ENCODE measurements at places on chromosomes 13 and 19.
A peak's percentile ranks its signal among the peaks of the same experiment; 100 is the strongest.

DNA sequence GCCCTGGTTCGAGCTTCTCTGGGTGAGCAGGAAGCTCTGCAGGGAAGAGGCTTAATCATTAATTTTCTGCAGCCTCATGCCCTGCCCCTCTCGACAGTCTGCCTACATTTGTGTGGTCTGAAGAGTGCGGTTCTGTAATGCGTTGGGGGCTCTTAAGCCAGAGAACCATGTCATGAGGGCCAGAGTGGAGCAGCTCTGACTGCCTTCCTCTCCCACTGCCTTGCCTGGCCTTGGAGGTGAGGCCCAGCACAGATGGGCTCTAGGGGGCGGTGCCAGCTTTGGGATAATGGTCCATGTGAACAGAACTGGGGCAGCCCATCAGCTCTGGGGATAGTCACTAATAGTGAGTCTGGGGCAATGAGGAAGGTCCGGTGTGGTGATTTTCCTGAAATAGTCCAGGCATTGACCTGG lies 5.7 kb downstream of the FGF9 start:
- DNase-seq, result no peak

DNA sequence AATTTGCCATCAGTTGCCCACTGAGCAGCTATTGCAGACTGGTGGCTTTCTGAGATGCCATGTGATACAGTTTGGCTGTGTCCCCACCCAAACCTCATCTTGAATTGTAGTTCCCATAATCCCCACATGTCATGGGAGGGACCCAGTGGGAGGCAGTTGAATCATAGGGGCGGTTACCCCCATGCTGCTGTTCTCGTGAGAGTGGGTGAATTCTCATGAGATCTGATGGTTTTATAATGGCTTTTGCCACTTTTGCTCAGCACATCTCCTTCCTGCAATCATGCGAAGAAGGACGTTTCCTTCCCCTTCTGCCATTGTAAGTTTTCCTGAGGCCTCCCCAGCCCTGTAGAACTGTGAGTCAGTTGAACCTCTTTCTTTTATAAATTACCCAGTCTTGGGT lies 34.8 kb upstream of the ANKRD10 start:
- DNase-seq, result no peak

DNA sequence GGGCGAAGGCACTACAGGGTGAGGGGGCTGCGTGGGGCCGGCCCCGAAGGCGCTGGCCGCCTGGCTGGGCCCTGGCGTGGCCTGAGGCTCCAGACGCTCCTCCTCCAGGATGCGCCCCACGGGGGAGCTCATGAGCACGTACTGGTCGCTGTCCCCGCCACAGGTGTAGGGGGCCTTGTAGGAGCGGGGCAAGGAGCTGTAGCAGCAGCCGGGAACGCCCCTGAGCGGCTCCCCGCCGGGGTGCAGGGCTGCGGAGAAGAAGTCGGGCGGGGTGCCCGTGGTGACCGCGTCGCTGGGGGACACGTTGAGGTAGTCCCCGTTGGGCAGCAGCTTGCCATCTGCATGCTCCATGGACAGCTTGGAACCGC lies 3.0 kb downstream of the IRS2 start:
- no peak for DNase-seq

DNA sequence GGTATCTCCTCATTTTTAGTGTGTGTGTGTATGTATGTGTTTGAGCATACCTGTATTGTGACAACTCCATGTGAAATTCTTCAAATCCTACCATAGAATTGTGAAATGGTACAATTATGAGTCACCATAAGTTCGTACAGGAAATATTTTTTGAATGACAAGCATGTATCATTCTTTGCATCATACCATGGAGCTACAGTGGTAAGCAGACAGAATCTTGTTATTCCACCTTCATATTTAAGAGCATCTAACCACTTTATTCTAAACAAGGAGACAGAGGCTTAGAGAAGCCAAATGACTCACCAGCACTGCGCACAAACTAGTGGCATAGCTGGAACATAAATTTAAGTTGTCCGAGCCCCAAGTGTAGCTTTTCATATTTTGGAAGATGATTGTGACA lies 4.5 kb upstream of the EPSTI1 start:
- DNase-seq, result no peak

GRCh38 chr13:51267622-51268021 lies 45.4 kb downstream of the FAM124A start:
- DNase-seq, result no peak

DNA sequence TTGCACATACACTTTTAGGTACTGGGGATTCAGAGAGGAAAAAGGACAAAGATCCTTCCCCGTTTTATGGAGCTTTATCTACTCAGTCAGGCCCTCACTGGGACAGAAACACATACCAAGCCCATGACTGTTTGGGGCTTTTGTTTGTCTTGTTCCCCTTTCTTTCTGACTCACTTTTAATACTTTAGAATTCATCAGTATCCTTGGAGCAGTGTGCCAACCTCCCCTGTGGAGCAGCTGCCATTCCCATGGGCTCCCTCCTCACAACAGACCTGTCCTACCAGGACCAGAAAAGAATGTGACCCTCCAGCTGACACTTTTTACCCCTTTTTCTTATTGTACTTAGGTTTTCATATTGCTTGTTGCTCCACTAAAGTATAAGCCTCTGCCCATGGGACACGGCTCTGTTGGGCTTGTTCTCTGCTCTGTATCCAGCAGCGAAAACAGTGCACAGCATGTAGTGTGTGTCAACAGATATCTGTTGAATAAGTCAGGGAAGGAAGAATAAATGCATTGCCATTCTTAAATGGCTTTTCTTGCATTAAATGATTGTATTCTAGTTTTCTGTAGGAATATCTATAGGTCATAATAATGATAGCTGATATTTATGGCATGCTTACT lies 431.1 kb downstream of the EFNB2 start:
- DNase-seq, result peak; percentile 4

- peak; percentile 22 for DNase-seq
Observed at GRCh38 chr13:40671956-40672764, 5.7 kb upstream of the FOXO1 start.

DNA sequence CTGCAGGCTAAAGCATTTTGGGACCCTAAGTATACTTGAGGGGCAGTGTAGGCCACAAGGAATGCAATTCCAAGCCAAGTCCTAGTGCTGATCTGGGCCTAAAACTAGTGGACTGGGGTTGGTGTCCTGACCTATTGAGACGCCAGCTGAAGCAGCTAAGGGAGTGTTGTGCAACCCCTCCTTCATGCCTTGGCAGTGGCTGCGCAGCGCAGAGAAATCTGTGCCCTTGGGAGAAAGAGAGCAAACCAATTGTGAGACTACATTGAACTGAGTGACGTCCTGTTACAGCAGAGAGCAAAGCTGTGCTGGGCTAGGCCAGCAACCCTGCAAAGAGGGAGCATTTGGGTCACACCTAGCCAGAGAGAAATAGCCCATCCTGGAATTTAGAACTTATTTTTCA lies 2715.0 kb upstream of the PCDH20 start:
- DNase-seq, result no peak

DNA sequence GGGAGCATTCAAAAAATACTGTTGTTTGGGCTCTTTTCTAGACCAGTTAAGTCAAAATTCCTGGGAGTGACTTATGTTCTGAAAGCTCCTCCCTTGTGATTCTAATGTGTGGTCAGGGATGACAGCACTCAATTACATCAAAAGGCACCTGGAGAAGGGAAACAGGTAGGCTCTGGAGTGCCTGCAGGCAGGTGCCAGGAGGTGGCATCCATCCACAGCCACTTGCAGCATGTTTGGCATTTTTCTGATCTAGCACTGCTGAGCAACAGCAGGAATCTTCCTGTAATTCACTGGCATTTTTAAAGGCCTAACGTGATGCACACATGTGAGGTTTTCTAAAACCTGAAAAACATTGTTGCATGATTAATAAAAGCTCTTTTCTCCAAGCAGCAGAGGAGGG lies 94.6 kb downstream of the CCNA1 start:
- no peak for DNase-seq

DNA sequence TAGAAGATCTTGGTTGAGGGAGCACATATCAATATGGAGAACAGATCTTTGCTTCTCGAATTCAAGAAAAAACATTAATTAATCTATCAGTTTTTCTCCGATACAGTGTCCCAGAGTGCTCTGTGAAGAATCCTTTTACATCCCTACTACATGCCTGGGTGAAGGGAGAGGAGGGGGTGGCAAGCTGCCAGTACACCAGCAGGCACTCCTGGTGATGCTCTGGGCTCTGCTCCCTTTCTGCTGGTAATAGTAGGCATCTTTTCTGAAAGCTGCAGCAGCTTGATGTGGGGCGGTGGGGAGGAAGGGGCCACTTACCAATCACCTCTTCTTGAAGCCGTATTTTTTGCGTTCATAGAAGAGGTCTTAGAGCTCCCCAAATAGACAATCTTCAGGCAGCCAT lies 30.7 kb downstream of the PBX4 start:
- no peak for DNase-seq

DNA sequence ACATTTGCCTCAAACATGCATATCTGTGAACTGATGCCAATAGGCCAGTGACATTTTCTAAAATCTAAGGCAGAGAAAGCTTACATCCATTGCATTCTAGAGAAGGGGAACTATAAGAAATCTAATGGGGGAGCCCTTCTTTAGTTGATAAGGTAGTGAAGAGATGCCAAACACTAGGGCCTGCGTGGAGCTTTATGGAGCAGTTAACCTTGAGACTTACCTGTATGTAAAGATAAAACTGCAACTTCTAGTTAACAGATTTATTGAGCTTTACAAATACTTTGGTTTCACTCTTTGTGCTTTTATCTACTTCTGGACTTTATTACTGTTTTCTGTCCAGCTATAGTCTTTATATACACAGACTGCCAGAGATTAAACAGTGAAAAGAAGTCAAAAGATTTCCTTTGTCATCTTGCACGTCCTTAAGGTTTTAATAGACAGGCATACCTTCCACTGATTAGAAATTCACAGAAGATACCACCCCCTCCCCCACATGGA lies 457.6 kb downstream of the KLF12 start:
- DNase-seq, result no peak
